ENCODE measurements at places on chromosomes 2 and 18.

GRCh38 chr2:149924028-149924427, 336.5 kb upstream of the MMADHC start:
- DNase-seq: no peak

GRCh38 chr18:5106730-5107129, 90.3 kb downstream of the AKAIN1 start:
- DNase-seq: no peak

- DNase-seq: no peak
Measured at GRCh38 chr2:29749041-29749440, 172.3 kb downstream of the ALK start.

DNA sequence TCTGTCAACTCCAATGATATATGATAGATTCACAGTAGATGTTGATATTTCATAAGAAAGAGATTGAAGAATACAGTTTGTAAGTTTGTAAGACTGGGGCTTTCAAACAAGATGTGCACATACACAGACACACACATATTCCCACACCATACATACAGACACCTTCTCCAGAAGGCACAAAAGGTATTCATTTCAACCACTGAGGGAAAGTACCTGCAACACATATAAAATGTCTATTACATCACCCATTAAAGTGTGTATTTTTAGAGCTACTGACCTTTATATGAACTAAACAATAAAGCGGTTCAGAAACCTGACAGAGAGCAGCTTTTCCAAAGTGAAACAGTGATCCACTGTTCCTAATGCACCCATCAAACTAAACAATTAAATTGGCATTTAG, 53.3 kb downstream of the CCDC148 start:
- DNase-seq: no peak

GRCh38 chr18:78975292-78975691, 4.3 kb upstream of the SALL3 start:
- DNase-seq: no peak

DNA sequence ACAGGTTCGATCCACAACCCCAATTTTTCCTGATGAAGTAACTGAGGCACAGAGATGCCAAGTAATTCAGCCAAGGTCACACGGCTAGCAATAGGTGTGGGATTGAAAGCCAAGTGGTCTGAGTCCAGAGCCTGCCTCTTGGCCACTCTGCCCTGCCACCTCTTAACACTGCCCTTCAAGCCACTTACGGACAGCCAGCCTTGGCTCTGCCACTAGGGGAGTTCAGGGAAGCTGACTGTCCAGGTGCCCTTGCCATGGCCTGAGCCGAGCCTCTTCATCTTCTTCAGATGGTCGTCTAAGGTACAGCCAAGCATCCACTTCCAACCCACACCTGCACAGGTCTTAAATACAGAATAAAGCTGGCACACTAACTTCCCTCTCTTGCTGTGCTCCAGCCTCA, 99.3 kb upstream of the GPR45 start:
- no peak for DNase-seq

DNA sequence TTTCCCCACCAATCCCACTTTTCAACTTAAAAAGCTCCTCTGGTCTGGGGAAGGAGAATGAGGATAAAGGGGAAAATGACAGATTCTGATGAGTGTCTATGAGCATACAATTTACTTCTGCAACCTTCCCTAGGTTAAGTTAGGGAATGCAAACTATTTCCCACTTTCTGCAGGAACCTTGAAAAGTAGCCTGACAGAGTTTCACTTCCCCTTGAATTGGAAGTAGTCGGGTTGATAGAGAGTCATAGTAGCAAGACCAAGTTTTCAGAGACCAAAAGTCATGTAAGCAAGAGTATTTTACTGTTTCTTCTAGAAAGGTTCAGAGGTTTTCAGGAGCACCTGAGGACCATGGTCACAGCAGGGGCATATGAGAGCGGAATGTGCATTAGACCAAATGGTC, 815.1 kb downstream of the CPS1 start:
- DNase-seq: no peak

GRCh38 chr2:69612707-69613106, 30.8 kb downstream of the AAK1 start:
- no peak for DNase-seq

- no peak for DNase-seq
Measured at GRCh38 chr18:73961804-73962203, 185.8 kb downstream of the FBXO15 start.

DNA sequence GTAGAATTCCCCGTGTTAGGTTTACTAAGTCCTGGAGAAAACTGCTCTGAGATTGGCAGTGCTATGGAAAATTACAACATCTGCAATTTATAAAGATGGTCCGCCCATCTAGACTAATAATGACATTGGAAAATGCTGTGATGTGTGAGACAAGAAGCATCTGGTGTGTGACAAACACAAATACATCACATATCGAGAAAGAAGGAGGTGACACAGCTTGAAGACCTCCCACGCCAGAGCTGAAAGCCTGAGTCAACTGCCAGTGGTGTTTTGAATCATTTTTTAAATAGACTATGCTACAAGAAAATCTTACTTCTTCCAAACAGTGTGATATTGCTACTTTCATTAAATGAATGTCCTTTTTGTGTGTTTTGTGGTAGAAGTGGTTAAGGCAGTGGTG, 8.6 kb upstream of the ANO7 start:
- DNase-seq: no peak

DNA sequence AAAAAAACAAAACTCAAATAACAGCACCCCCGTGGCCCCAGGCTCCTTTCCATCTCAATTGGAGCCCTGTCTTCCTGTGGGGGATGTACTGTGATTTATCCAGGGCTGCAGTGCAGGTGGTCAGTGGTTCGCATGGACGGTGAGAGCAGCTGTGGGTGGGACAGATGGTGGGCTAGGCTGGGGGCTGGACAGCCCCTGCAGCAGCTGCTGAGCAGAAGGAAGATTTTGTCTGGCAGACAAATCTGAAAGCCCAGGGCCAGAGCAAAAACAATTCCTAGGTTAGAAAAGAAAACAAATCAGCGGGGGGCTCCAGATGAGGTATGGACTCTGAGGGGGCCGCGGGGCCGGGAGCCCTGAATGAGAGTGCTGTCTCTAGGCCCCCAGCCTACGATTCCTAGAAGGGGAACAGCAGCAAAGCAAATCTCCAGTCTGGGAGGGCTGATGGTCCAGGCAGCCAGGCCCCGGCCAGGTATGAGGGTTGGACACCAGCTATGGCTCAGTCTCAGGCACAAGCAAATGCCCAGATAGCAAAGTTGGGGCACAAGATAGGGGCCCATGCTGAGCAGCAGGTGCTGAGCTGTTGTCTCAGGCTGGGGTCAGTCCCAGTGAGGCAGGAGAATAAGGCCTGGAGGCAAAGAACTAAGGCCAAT, 45.4 kb downstream of the SOWAHC start:
- DNase-seq: no peak

All from stimulated activated CD4-positive, alpha-beta T cell treated with anti-CD3 and anti-CD28 coated beads, TNF-alpha, amount 100 ng/mL, for 4 hours (primary cell).